Right hindlimb (tissue), 1 donor: ENCODE measurements at places on chromosomes 7 and 10.

DNA sequence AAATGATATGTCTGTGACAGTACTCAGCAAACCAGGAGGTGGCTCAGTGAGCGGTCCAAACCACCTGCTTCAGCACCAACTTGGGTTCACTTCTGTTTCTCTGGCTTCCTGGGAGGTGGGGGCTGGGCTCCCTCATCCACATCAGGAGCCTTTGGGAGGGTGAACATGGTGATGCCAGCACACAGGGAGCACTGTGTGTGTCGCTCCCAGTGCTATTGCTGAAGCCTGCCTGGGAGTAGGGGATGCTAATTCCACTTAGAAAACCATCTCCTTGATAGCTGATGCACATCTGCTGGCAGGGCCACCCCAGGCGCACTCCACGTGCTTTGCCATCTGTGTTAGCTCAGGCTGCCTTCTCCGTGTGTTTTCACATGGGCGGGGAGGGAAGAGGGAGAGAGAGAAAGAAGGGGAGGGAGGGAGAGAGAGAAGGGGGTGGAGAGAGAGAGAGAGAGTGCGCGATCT, 58.0 kb downstream of the RAMP3 start:
- no peak for DNase-seq

GRCh38 chr7:30510124-30511075, 5.8 kb upstream of the GGCT start:
- no peak for DNase-seq

DNA sequence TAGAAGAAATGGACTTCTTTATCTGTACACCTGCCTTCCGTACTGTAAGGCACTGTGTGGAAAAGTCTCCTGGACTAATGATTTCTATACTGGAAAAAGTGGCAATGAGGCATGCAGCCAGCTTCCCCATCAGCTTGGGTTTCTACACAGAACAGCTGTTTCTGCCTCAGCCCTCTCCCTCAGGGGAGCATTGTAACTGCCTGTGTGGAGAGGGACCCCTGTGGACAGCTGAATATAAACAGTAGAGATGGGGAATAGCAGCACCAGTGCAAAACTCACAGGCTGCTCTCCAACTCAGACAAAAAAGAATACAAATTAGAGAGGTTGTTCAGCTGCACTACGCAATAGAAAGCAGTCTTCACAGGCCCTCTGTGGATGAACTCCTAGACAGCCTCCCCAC, 451.3 kb upstream of the MBL2 start:
- peak; percentile 30 for DNase-seq

GRCh38 chr10:6045878-6046772, 16.0 kb downstream of the IL2RA start:
- DNase-seq: no peak

- peak; percentile 92 for DNase-seq
Observed at GRCh38 chr7:44757311-44757710, 8.7 kb downstream of the ZMIZ2 start.

GRCh38 chr10:101615525-101616116, 27.5 kb downstream of the DPCD start:
- DNase-seq: no peak

- DNase-seq: no peak
Observed at GRCh38 chr10:99325281-99325680, 3.9 kb upstream of the CNNM1 start.

GRCh38 chr10:86366033-86366901, at the start of gene GRID1:
Gene GRID1 (minus strand): TSS chr10:86366795.
- DNase-seq: peak; percentile 78

DNA sequence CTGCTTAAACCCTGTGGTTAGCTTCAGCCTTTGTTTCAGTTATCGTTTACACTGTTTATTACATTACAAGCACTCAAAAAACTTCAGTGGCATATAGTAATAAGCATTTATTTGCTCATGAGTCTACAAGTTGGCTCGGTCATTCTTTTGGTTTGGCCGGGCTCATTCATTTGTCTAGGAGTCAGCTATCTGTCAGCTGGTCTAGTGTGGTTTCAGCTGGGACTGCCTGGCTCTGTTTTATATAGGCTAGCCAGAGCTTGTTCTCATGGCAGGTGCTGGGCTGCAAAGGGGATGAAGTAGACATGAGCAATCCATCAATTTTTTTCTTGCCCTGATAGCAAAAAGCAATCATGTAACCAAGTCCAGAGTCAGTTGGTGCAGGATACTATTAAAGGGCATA, 103.6 kb downstream of the MKLN1 start:
- DNase-seq: no peak

- DNase-seq: no peak
Observed at GRCh38 chr10:127392351-127393235, 156.5 kb upstream of the NPS start.

- no peak for DNase-seq
Observed at GRCh38 chr10:102342458-102342857, 53.0 kb upstream of the NFKB2 start.

DNA sequence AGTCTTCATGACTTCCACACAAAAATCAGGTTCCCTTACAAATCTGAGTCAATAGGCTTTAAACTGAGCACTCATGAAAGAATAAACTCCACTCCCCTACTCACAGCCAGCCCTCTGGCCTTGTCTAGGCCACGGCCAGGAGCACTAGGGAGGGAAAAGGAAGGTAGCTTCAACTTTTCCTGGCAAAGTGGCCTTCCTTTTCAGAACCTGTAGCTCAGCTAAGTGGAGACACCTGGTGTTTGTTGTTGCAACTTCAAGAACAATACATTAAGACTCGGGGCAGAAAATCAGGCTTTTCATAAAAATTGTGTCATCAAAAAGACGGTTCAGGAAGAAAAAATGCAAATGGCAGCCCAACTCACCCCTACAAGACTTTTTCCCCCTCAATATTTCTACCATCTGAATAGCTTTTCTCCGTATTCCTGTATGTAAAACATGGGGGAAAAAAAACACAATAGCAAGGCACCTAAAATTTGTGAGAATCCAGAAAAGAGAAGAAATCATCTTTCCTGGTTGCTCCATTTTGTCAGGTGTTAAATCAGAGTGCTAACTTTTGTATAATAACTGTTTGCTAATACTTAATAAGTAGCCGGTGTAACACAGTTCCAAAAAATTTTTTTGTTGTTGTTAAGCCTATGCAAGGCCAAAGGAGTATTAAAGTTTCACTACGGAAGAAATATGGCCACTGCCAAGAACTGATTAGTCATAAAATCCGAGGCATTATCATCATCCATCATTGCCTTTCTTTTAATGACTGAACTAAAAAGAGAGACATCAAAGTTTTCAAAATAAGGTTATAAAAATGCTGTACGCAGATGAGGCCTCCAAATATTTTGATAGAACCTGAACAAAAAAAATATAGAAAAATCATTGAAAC, 66.2 kb upstream of the ARID5B start:
- DNase-seq: peak; percentile 23

DNA sequence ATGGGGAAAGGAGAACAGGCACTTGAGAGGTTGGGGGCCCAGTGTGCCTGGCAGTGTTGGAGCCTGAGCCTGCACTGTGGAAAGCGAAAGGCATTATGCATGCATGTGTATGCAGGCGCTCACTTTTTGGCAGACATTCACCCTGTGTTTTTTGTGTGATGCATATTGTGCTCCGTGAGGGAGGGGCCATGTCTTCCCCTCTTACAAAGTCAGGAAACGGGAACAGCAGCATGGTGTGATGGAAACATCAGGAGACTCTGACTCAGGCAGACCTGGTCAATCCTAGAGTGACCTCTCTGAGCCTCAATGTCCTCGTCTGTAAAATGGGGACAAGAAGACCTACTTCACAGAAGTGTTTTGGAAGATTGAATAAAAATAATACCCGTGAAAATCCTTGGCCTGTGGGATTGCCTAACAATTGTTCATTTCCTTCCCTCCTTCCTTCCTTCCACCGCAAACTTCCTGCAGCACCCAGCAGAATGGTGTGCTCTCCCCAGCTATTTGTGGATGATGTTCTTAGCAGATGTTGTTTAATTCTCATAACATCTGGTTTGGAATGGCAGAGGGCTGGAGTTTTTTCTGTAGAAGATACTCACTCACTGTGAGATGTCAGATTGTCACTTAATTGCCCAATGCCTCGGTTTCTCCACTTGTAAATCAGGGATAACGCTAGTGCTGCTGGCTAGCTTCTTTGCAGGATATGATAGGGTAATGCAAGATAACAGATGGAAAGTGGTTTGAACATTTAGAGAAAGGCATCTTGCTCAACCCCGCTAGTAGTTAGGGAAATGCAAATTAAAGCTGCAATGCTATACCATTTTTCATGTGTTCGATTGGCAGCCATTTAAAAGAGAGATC, 39.8 kb downstream of the CDH23 start:
- DNase-seq: no peak

GRCh38 chr7:150938566-150938965, 39.6 kb downstream of the KCNH2 start:
- DNase-seq: no peak

DNA sequence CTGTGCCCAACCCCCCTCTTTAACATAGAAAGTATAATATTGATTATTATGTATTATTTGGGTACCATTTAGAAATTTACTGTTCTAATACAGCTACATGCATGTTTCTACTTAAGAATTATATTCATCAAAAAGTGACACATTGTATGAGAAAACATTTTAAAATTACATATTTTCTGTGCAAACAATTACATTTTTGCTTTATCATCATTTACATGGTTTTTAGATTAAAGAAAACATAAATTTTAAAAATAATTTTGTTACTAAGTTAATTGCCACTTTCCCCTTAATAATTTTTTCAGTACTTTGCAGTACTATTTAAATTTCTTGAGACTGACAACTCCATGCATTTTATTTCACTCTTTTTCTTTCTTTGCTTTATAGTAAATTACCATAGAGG, 95.3 kb upstream of the GATAD1 start:
- DNase-seq: no peak

- no peak for DNase-seq
Observed at GRCh38 chr10:122304054-122304579, 33.0 kb downstream of the BTBD16 start.

DNA sequence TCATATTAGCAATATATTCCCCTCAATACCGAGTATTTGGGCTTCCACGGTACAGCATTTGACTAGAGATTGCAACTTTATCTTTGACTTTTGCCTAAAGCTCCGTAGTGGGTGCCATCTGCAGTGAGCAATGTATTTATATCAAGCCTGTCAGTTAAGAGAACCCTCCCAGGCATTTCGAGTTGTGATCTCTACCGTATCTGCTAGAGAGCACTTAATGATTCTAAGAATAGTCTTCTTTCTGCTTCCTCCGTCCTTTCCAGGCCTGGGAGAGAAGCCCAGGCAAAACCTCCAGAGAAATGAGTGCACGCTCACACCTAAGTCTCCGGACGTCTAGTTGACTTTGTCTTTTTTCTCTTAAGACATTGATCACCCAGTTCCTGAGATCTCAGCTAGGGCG, 210.6 kb downstream of the KLF6 start:
- no peak for DNase-seq
